ENCODE measurements at places on chromosomes 11 and 22. TPM values are rescaled to one million over a fixed set of nuclear protein-coding genes. Genes with fewer than 3 reads are reported as not detected.

FADD gene
- total RNA-seq: 20.9 TPM

ACR gene
- not detected for total RNA-seq

RPLP2 gene
- total RNA-seq: 504 TPM

POTEH gene
- not detected for total RNA-seq

HSPB2 gene
- not detected for total RNA-seq

KRTAP5-2 gene
- total RNA-seq: not detected

MOV10L1 gene
- 0.13 TPM for total RNA-seq

CDC42EP2 gene
- 0.76 TPM for total RNA-seq

TRIM77 gene
- total RNA-seq: not detected

MS4A12 gene
- not detected for total RNA-seq

PAMR1 gene
- 6.2 TPM for total RNA-seq

DNA sequence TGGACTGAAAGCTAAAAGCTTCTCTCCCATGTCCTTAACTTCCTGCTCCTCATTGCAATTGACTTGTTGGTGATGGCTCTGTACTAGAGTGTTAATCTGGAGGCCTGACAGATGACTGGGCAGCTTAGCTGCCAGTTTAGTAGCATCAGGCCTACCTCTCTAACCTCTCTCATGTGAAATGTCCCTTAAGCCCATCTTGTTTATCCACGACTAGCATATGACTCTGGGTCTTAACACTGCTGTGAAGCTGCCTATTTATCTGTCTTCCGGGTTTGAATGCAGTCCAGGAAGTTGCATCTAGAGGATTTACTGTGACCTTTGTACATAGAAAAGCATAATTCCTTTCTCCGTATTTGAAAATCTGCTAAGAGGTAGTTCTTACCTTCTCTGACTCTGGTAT, 85.3 kb upstream of the HORMAD2 start:
- peaks cover 12% of the 10 kb centered on the region for H3K4me1 ChIP-seq
- no peaks in the 10 kb centered on the region for H3K27me3 ChIP-seq
- no peak for DNase-seq
- peak overlapping the region; percentile 76 for H3K27ac ChIP-seq
- H3K36me3 ChIP-seq: peaks cover 6% of the 10 kb centered on the region

GRCh38 chr22:46748908-46749675, 11.0 kb upstream of the CERK start:
- no peak overlapping the region for H3K4me3 ChIP-seq
- no peaks in the 10 kb centered on the region for H3K27me3 ChIP-seq
- H3K36me3 ChIP-seq: no peaks in the 10 kb centered on the region
- H3K27ac ChIP-seq: no peak overlapping the region

- no peak for DNase-seq
- H3K4me3 ChIP-seq: no peak overlapping the region
- H3K27ac ChIP-seq: no peak overlapping the region
- no peaks in the 10 kb centered on the region for H3K27me3 ChIP-seq
- no peaks in the 10 kb centered on the region for H3K36me3 ChIP-seq
Observed at GRCh38 chr22:20615021-20615420, 107.6 kb downstream of the MED15 start.

- no peak for DNase-seq
- no peak overlapping the region for H3K27ac ChIP-seq
- H3K4me3 ChIP-seq: no peak overlapping the region
- H3K4me1 ChIP-seq: no peaks in the 10 kb centered on the region
- no peaks in the 10 kb centered on the region for H3K36me3 ChIP-seq
Observed at GRCh38 chr11:26150031-26150430, 181.9 kb upstream of the ANO3 start.

DNA sequence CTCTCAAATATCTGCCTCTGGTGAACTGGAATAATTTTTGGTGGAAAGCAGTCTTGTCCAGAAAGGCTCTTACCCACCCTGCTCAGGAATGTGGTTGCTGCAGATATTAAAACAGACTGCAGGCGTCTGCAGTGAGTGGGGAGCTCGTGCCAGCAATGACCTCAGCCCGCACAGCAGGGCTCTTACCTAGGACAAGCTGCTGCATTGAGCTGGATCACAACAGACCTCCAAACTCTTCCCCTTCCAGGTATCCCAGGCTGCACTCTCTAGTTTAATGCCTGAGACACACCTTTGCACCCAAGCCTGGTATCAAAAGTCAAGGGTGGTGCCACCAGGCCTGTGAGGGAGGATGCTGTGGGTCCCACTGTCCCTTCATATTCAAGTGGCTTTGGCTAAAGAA, 69.7 kb upstream of the CDON start:
- no peaks in the 10 kb centered on the region for H3K27me3 ChIP-seq
- no peak for DNase-seq
- no peak overlapping the region for H3K4me3 ChIP-seq
- no peaks in the 10 kb centered on the region for H3K36me3 ChIP-seq

DNA sequence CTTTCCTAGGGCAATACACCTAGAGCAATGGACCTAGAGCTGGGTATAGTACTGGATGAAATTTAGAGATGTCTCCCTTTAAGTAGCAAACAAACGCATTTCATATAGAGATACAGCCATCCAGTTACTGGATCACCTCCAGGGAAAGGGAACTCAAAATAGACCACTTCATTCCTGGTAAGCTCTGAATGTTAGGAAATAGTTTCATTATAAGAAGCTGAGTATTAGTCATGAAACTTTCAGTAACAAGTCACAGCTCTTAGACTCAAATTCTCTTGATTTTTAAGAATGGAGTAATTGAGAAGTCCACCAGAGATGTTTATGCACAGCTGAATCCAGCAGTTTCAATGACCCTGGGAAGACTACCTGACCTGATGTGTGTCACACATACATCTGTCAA, 221.9 kb downstream of the FAM76B start:
- no peaks in the 10 kb centered on the region for H3K4me1 ChIP-seq
- H3K27ac ChIP-seq: no peak overlapping the region
- no peaks in the 10 kb centered on the region for H3K36me3 ChIP-seq
- H3K4me3 ChIP-seq: no peak overlapping the region
- DNase-seq: no peak

GRCh38 chr11:7671347-7672215, 1.7 kb downstream of the CYB5R2 start:
- peaks cover 13% of the 10 kb centered on the region for H3K4me1 ChIP-seq
- no peaks in the 10 kb centered on the region for H3K27me3 ChIP-seq
- H3K36me3 ChIP-seq: peaks cover 19% of the 10 kb centered on the region
- no peak overlapping the region for H3K4me3 ChIP-seq
- peak overlapping the region; percentile 80 for H3K27ac ChIP-seq

DNA sequence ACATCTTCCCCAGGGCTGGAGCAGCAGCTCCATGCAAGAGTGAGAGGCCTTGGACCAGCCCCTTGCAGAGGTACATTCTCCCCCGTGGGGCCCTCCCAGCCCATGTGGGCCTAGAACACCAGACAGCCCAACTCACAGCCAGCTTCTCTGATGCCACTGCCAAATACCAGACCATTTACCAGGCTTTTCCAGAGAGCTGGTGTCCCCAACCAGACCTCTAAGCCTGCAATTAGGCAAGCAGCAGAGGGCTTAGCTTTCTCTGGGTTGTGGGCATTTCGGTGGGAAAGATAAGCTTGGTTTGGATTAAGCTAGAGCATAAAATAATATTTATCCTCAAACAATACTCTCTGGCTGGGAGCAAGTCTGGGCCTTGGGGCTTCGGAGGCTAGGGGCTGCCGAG, 75.6 kb downstream of the TP53I11 start:
- no peak overlapping the region for H3K27ac ChIP-seq
- DNase-seq: no peak
- H3K27me3 ChIP-seq: no peaks in the 10 kb centered on the region
- H3K4me3 ChIP-seq: no peak overlapping the region
- no peaks in the 10 kb centered on the region for H3K4me1 ChIP-seq

DNA sequence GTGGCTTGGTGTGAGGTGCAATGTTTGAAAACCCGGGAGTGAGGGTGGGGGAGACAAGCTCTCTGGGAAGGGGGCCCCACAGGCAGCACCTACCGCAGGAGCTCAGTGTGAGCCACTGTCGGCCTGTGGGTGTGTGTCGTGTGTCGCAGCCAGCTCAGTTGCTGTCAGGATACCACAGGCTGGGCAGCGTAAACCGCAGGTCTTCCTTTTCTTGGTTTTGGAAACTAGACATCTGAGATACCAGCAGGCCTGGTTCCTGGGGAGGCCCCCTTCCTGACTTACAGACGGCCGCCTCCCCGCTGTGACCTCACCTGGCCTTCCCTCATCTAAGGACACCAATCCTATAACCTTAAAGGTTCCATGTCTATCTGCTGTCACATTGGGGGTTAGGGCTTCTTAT, 19.4 kb downstream of the IRF7 start:
- H3K4me1 ChIP-seq: no peaks in the 10 kb centered on the region
- H3K4me3 ChIP-seq: no peak overlapping the region
- no peak overlapping the region for H3K27ac ChIP-seq
- peaks cover 100% of the 10 kb centered on the region for H3K36me3 ChIP-seq

- no peak for DNase-seq
- no peaks in the 10 kb centered on the region for H3K36me3 ChIP-seq
- no peak overlapping the region for H3K4me3 ChIP-seq
- no peaks in the 10 kb centered on the region for H3K27me3 ChIP-seq
- H3K27ac ChIP-seq: no peak overlapping the region
Observed at GRCh38 chr22:50705219-50705691, 32.6 kb downstream of the SHANK3 start.

DNA sequence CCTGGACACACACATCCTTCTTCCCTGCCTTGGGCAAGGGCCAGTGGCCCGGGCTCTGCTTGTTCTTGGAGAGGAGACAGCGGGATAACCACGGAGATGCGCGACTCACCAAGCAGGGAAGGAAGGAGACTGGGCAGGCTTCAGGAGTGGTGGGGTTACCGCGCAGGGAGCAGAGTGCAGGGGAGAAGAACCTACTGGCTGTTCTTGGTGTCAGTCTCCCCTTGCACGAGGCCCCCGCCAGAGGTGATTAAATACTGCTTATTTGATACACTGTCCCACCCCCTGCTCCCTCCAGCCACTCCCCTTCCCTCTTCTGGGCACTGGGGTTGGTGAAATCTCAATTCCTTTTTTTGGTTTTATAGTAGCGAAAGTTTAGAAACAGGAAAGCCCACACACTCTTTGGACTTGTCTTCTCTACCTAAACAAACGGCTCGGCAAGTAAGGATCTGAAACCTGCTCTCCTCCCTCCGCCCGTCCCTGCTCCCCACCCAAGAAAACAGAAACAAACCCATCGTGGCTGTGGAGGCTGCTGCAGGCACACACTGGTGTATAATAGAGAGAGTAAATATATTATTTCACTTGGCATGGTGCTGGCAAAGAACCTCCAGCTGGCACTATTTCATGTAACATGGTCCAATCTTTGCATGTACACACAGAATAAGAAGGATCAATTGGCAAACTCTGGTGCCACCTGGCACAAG, 10.8 kb downstream of the LARGE2 start:
- H3K27ac ChIP-seq: peak overlapping the region; percentile 82
- peaks cover 81% of the 10 kb centered on the region for H3K4me1 ChIP-seq
- H3K4me3 ChIP-seq: no peak overlapping the region

GRCh38 chr22:37314315-37315074, 32.2 kb downstream of the CYTH4 start:
- no peaks in the 10 kb centered on the region for H3K36me3 ChIP-seq
- H3K27me3 ChIP-seq: peaks cover 83% of the 10 kb centered on the region
- H3K4me1 ChIP-seq: peaks cover 34% of the 10 kb centered on the region
- no peak for DNase-seq
- no peak overlapping the region for H3K27ac ChIP-seq
- no peak overlapping the region for H3K4me3 ChIP-seq

- no peak overlapping the region for H3K4me3 ChIP-seq
- no peaks in the 10 kb centered on the region for H3K27me3 ChIP-seq
- H3K4me1 ChIP-seq: peaks cover 56% of the 10 kb centered on the region
- H3K36me3 ChIP-seq: peaks cover 38% of the 10 kb centered on the region
- peak overlapping the region; percentile 7 for H3K27ac ChIP-seq
- DNase-seq: no peak
Observed at GRCh38 chr22:37569921-37570660, 9.8 kb downstream of the LGALS2 start.

GRCh38 chr11:19673924-19674729, 38.5 kb upstream of the NAV2 start:
- H3K27ac ChIP-seq: peak overlapping the region; percentile 84
- no peaks in the 10 kb centered on the region for H3K27me3 ChIP-seq
- H3K4me1 ChIP-seq: peaks cover 42% of the 10 kb centered on the region
- no peak for DNase-seq
- H3K36me3 ChIP-seq: no peaks in the 10 kb centered on the region

DNA sequence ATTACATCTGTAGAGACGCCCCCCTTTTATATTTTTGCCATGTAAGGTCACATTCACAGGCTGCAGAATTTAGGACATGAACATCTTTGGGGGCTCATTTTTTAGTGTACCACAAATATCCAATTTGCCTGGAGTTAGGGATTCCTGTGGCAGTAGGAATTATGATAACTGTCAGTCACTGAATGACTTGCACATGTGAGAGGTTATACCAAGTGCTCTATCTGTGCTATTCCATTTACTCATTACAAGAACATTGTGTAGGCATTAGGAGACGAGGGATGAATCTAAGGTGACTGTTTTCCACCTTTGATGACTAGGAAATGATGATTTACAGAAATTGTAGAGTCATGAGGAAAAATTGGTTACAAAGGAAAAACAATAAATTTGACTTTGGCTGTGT, 79.3 kb downstream of the LIF start:
- H3K4me3 ChIP-seq: no peak overlapping the region
- no peaks in the 10 kb centered on the region for H3K4me1 ChIP-seq
- H3K36me3 ChIP-seq: no peaks in the 10 kb centered on the region

GRCh38 chr22:20569059-20570058, 61.9 kb downstream of the MED15 start:
- peaks cover 96% of the 10 kb centered on the region for H3K36me3 ChIP-seq
- peak overlapping the region; percentile 77 for H3K27ac ChIP-seq
- H3K27me3 ChIP-seq: no peaks in the 10 kb centered on the region
- DNase-seq: no peak

- H3K27me3 ChIP-seq: peaks cover under 1% of the 10 kb centered on the region
- H3K4me3 ChIP-seq: no peak overlapping the region
- no peak overlapping the region for H3K27ac ChIP-seq
- H3K36me3 ChIP-seq: no peaks in the 10 kb centered on the region
- DNase-seq: no peak
Observed at GRCh38 chr22:34437140-34437539, 516.9 kb upstream of the LARGE1 start.

DNA sequence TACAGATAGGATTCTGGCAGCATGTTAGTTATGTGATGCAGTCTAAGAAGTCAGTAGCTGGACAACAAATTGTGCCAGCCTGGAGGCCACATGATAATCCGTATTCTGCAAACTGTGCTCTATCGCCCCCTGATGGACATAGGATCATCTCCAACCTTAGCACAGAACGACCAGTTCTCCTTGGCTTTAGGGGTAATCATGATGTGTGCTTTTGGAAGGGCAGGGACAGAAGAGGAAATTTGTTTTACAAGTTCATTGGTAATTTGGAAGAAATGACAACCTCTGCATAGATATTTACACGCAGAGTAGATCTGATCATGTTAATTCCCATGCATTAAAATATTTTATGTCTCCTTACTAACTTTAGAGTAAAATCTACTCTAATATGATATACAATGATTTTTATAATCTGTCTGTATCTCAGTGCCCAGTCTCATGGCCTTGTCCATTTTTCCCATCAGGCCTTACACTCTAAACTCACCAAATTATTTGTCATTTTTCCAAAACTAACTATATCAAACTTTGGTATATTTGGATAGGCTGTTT, 12.1 kb downstream of the OR10D3 start:
- no peak overlapping the region for H3K4me3 ChIP-seq
- no peaks in the 10 kb centered on the region for H3K4me1 ChIP-seq

- no peak for DNase-seq
- peak within 1 kb of the TSS; percentile 82 for H3K4me3 ChIP-seq
- H3K36me3 ChIP-seq: peaks cover 5% of the 10 kb centered on the region
- no peaks in the 10 kb centered on the region for H3K27me3 ChIP-seq
- peaks cover 47% of the 10 kb centered on the region for H3K4me1 ChIP-seq
Observed at GRCh38 chr11:69640995-69641581, at the start of gene CCND1. CCND1 (plus strand) TSS chr11:69641156; CDS start chr11:69641314, 158 bp downstream.

GRCh38 chr22:27337676-27338075, 463.9 kb downstream of the MN1 start:
- H3K27ac ChIP-seq: no peak overlapping the region
- no peaks in the 10 kb centered on the region for H3K36me3 ChIP-seq
- no peak overlapping the region for H3K4me3 ChIP-seq
- no peak for DNase-seq

Measured in esophagus squamous epithelium (tissue), 5 donors.